ENCODE measurements at places on chromosomes 5 and 9. TPM values are rescaled to one million over a fixed set of nuclear protein-coding genes. Genes with fewer than 3 reads are reported as not detected.

GRCh38 chr5:178314061-178314660 lies 81.6 kb upstream of the PHYKPL start:
- no peak for DNase-seq

DNA sequence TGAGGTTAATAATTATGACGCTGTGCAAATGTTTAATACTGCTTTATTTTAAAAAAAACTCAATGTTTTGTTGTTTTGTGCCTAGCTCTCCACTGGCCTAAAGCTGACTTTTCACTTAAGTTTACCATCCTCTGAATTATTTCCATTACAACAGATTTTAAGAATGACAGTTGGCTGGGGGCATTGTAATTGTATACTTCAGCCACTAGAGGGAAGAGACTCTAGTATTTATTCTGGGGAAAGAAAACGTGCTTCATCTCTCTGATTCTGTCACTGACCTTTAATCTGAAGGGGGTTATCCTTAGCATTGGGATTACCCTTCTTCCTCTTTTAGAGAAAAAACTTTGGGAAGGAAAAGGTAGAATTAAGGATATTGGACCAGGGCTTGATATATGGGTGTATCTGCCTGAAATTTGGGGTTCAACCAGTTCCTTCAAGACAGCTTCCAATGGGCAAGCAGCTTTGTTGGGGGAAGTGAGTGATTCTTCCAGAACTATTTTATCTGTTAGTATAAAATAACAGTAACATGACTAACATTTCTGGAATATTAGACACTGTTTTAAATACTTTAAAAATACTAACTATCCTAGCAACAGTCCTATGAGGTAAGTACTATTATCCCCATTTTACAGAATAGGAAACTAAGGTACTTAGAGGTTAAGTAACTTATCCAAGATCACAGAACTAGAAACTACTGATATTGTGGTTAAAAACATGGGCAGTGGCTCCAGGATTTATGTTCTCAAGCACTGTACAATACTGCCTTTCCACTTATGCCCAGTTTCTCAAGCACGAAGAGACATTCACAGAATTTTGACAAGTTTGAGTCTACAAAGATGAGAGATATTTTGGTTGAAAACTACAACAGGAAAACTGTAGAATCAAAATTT lies 208.4 kb downstream of the CD180 start:
- DNase-seq: peak; percentile 53

DNA sequence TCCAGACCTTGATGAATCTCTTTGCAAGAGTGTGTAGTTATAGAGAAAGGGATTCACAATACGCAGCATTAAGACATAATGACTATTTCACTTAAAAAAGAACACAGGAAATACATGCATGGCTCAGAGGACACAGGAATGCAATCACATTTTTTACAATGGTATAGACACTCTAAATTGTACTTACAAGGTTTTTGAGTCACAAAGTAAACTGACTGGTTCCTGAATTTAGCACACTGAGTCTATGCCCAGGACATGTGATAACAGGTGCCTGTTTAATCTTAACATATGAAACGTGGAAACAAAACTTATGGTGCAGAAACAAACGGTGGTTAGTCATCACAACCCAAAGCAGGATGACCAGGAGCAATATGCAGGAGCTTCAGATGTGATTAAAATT lies 6.7 kb downstream of the EPB41L4A start:
- no peak for DNase-seq

GRCh38 chr5:127951791-127952190 lies 131.8 kb upstream of the SLC12A2 start:
- DNase-seq: no peak

DNA sequence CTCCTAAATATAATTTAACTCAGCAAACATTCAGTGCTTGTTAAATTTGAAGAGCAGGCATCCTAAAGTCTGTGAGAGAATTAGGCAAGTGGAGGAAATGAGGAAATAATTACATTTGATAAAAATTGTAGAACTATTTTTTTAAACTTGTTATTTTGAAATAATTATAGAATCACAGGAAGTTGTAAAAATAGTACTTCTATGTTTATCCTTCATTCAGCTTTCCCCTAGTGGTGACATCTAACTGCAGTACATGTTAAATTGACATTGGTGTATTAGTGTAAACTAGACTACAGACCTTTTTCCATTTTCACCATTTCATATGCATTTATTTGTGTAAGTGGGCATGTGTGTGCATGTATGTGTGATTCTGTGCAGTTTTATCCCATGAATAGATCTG lies 51.6 kb downstream of the F2RL2 start:
- no peak for DNase-seq

- no peak for DNase-seq
These were observed 580.4 kb upstream of the KLF4 start for GRCh38 chr9:108069991-108070390.

GRCh38 chr9:124220946-124221451 lies 36.8 kb upstream of the NEK6 start:
- DNase-seq: peak; percentile 67

GRCh38 chr5:157672976-157673375 lies 1.6 kb downstream of the C5orf52 start:
- no peak for DNase-seq

DNA sequence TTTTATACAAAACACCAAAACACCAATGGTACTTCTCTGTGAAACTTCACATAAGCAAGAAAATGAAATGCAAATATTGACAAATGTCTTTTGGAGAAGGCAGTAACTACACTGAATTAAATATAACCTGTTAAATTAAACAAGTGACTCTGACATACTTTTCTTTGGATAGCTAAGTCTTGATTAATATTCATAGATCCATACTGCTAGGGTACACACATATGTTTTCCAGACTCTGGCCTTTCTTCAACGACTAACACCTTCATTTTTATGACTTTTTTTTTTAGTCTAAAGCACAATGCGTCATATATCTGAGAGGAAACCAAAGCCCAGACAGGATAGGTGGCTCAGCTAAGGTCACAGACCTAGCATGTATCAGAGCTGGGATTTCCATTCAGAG lies 263.7 kb downstream of the TENT4A start:
- no peak for DNase-seq

DNA sequence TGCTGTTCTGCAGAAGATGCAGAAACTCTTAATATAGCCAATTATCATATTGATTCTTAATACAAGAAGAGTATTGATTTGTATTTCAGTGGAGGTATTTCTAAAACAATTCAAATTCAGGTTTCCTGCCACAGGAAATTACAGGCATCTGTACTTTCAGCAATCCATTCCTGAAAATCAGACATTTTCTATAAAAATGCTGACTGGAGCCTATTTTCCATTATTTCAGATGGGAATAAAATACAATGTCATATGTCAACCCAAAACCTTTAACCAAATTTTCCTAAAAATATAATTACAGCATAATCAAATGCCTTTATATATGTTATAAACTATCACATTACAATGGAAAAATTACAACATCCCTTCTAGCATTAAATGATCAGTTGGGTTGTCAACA lies 131.5 kb downstream of the MELK start:
- no peak for DNase-seq

DNA sequence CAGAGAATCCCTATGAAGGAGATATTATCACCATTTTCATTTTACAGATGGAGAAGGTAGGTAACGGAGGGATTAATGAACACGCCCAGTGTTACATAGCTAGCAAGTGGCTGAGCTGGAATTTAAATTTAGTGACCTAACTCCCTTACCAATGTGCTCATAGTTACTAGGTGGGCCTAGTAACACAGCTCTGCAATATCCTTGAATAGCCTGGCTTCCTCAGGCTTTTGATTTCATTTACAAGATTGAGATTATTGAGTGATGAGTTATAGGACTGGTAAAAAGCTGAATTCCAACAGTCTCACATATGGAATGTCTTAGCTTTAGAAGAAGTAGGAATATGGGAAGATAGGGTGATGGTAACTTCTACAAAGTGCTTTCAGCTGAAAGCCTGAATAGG lies 336.3 kb upstream of the KIF2A start:
- no peak for DNase-seq

DNA sequence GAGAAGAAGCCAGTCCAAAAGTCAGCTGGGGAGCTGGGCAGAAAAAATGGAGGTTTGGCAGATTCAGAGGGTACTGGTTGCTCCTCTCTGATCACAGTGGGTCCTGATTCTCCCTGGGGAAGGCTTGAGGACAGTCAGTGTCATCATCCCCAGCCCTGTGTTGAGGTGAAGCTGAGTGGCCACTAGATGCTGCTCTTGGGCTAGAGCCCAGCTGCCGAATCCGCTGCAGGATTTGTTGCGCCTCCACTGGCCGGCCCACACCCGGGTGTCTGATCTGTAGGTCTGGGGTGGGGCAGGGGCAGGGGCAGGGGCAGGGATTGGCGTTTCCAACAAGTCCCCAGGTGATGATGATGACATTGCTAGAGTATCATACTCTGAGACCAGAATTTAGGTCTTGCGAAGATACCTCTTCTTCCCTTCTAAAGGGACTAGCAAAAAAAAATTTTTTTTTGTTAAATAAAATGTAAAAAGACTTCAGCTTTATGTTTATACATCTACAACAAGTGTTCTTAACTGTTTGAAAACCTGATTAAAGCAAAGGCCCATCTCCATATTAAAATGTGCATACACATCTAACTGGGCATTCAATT lies 106.8 kb downstream of the PDE6A start:
- DNase-seq: peak; percentile 77

- no peak for DNase-seq
These were observed 149.7 kb downstream of the ENC1 start for GRCh38 chr5:74490814-74491213.

DNA sequence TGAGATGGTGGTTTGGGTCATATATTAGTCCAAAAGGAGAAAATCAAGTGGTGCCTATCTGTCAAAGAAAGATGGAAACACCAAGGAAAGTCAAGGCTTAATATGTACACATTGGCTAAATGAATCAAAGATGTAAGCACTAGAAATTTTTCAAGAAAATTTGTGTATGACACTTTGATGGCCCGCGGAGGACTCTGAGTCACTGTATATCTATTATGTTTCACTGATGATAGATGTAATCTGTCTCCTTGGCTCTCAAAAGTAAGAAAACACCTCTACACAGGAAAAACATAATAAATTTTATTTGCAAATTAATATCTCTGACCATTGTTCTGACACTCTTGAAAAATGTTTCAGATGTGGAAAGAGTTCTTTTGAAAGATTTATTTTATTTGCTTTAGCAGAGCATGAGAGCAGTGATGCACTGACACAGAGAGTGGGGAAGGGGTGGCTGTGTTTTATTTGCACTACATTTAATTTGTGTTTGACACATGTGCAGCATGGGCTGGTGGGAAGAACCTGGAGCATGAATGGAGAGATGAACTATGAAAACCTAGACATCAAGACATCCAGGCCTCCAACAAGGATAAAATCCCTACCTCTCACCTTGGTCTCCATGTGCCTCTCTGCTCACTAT lies 180.8 kb upstream of the GAS1 start:
- no peak for DNase-seq

SLC12A7 gene
- polyA plus RNA-seq: 21.9 TPM

ZSWIM6 gene
- 8.3 TPM for polyA plus RNA-seq

GALNT10 gene
- polyA plus RNA-seq: 8.2 TPM

PCDHGA6 gene
- polyA plus RNA-seq: not detected

HSDL2 gene
- 58.1 TPM for polyA plus RNA-seq

PHYHD1 gene
- polyA plus RNA-seq: 43.8 TPM
